ENCODE measurements at places on chromosomes 5 and 9.

DNA sequence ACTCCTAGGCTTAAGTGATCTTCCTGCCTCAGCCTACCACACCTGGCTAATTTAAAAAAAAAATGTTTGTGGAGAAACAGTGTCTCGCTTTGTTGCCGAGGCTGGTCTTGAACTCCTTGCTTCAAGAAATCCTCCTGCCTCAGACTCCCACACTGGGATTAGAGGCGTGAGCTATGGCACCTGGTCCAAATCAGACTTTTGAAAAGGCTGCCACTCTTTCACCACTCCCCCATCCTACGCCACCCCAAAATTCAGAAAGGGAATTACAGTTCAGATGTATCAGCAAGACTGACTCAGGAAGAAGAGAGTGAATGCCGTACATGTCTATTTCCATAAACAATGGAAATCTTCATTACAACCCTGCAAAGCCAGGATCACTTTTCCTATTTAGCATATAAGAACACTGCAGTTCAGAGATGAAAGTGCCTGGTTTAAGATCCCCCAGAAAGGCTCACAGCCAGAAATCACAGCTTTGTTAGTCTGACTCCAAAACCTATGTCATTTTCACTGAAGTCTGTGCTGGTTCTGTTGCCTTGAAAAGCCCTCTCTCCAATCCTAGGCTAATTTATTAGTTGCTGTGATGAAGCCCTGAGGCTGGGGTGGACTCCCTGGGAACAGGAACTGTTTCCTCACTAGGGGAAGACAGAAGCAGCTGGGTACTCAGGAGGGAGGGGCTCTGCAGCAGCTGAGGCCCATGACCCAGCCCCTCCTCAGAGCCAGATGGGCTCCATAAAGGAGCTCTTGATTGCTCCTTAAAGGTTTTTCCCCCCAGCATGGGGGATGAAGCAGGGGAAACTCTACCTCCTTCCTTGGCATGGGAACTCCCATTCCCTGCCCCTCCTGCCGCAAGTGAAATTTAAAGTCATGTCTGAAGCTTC lies 3.1 kb downstream of the FBLL1 start:
- DNase-seq = no peak

GRCh38 chr5:36632363-36632664 lies 25.9 kb downstream of the SLC1A3 start:
- DNase-seq = no peak

DNA sequence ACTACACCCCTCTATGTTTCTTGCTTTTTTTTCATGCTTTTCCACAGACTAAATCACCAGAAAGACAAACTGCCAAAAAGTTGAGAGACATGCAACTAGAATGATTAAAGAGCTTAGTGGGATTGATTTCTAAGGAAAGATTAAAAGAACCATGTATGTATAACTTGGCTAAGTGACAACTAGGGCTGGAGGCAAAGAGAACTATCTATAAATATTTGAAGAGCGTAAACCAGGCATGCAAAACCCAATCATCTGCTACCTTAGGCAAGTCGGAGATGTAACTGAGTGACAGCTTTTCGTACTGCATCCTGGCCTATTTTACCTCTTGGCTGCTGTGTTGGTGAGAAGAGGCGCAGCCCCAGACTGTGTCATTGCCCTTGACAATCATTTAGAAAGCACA lies 121.0 kb upstream of the TLX3 start:
- DNase-seq = no peak

DNA sequence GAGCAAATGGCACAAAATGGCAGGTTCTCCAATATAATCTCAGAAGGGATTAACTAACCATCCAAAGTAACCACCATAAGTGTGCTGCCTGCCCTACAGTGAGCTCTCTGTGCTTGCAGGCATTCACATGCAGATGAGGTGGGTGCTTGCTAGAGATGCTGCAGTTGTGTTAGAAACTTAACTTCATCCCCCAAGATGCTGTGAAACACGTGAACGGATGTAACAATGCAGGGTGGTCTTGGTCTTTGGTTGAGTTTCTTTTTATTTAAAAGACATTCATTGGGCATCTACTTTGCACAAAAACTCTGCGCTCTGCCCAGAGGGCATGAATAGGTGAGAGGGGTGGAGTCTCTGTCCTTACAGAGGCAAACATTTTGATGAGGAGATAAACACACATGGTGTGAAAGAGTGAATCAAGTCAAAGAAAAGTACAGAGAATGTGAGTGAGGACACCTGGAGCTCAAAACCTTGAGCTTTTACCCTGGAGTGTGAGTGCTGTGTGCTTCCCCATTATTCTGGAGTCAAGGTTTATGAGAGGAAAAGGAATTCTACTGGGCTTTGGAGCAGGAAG lies 143.9 kb upstream of the DAP start:
- no peak for DNase-seq

DNA sequence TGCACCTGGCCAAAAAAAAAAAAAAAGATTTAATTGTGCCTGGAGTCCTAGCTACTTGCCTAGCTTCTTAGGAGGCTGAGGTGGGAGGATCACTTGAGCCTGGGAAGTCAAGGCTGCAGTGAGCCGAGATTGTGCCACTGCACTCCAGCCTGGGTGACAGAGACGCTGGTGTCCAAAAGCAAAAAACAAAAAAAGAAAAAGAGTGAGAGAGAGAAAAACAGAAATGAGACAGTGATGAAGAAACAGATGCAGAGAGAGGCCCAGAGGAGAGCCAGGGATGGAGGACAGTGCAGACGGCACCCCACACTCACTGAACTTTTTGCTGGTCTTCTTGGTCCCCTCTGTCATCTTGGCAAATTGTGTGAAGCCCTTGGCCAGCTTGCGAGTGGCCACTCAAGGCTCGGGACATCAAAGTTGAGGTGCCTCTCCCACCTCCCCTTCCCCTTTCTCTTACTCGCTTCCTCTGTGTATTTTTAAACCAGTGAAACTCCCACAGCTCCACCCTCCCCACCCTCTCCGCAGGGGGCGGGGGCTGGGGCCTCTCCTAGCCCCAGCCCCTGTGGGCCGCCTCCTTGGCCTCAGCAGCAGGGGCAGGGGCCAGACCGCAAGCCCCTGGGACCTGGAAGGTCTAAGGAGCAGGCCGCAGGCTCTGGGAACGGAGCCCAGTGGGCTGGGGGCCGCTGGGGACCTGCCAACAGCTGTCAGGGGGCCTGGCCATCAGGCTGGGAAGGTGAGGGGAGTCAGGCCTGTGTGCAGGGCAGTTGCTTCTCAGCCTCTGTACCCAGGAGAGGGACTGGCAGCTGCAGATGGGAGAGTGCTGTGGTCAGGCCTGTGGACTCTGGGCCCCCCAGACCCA lies at the start of gene SH2D3C:
Gene SH2D3C (minus strand): TSS at position 387 of the 856 bp plus-strand sequence. CDS start 39 bp downstream, at position 348.
- DNase-seq = no peak

- no peak for DNase-seq
Measured at GRCh38 chr5:107289030-107289714, 381.6 kb downstream of the EFNA5 start.

DNA sequence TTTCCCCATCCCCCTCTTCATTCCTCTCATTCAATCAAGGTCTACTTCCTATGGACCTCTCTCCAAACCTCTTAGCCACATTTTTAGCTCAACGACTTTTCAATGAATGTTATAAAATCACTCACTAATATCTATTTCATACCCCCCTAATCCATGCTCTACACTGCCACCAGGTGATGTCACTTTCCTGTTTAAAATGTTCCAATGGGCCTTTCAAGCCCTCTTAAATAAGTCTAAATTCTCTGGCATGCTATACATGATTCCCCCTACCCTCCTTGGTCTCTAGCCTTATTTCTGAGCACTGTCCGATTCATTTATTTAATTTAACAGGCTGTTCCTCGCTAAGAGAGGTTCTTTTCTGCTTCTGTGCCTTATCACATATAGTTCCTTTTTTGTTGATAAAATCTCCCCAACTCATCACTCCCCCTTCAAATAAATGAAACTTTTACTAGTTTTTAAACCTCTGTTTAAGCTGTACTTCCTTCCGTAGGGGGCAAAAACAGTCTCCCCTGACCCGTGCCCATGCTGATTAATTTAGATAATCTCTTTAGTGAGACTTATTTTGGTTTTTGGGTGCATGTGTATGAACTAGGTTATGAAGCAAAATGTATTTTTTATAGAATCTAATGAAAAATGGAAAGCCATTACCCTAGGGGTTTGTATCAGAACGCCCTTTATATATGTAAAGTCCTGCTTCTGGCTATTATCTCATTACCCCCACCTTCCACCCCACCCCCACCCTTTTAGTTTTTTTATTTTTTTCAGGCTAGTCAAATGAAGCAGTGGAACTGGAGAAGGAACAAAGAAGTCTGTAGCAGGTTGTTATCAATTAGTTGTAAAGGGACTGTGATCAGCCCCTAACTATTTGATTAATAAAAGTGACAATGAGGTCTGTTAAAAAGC lies 9.0 kb downstream of the ABHD17B start:
- DNase-seq = no peak

DNA sequence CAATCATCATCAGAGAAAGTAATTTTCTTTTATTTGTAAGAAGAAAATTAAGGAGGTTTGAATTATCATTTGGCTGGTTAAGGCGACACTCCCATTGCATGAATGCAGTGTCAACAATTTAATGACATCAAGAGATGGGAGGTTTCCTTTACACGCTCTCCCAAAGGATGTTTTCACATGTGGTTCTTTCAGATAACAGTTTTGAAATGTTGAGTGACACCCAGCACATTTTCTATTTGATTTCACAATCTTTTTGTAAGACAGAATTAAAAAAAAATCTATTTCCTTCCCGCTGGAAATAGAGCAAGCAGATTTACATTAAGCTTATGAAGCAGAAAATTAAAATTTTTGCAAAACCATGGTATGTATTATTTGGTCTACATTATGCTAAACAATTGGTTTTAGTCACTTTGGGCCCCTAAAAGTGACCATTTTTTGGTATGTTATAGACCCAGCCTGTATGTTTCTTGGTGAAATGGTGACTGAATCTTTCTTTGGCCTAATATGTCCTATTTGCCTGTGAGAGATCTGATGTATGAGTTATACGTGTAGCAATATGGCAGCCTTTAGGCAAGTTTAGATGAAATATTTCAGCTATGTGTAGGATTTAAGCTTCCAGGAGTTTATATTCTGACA lies 18.9 kb upstream of the ANKRD55 start:
- no peak for DNase-seq

- no peak for DNase-seq
Measured at GRCh38 chr9:72169178-72169577, 19.9 kb downstream of the GDA start.

GRCh38 chr9:130292106-130292505 lies 26.5 kb downstream of the HMCN2 start:
- no peak for DNase-seq

DNA sequence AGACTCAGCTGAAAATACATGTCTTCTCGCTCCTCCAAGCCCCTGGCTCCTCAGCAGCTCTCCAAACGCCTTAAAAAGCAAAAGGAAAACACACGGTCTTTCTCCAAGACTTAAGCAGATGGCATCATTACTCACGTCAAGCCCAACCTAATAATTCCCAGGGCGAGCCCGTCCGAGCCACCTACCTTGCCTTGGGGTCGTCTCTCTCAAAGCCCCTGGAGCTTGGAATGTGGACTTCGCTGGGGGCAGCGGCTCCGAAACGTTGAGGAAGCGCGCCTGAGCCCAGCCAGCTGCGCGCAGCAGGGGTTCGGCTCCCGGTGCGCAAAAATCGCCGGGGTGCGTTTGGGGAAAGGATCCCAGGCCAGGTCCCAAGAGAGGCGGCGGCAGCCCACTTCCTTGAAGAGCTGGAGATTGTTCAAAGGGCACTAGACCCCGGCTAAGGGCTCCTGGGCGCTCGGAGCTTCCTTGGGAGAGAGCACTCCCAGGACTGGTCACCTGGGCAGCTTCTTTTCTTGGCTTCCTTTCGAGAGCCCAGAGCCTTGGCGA lies 395 bp downstream of the DRD1 start:
- no peak for DNase-seq

DNA sequence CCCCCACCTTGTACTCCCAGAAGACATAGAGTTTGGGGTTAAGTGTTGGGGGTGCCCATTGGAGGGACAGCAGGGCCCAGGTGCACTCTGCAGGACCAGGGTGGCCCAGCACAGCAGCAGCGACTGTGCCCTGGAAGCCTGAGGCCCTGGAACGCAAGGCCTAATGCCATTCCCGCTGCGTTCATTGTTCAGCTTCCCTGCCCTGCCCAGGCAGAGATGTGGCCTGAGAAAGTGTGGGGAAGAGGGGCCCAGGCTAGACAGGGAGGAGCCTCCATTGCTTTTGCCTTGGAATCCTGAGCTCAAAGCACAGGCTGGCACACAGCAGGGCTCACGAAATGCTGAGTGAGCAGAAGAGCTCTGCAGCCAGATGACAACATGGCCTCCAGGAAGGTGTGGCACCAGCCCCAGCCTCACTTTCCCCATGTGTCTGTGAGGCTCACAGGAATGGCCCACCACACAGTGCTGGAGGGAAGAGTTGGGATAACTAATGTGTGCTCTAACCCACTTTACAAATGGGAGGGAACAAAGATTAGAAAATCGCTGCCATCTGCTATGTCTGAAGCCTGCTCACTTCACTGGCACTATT lies 19.4 kb downstream of the S1PR3 start:
- DNase-seq = no peak
